ENCODE measurements at places on chromosomes 12 and 14.
A peak's percentile ranks its signal among the peaks of the same experiment; 100 is the strongest.

DNA sequence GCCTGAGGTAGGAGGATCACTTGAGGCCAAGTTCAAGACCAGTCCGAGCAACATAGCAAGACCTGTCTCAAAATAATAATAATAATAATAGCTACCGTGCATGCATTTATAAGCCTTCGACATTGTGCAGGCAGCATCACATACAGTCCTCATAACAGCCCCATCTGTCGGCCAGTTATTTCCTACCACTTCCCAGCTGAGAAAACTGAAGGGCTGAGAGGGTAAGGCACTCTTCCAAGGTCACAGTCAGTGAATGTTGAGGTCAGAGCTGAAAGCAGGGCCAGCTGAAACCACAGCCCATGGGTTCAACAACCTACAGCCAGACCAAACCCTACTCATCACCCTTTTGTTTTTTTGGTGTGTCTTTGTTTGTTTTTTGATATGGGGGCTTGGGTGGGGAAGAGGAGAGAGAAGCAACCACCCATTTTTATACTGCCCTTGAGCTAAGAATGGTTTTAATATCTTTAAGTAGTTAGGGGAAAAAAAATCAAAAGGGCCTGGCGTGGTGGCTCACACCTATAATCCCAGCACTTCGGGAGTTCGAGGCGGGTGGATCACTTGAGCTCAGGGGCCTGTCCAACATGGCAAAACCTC lies 16.8 kb upstream of the ITPK1 start:
- peak; percentile 38 for DNase-seq

GRCh38 chr14:40115583-40115982 lies 683.4 kb upstream of the FBXO33 start:
- DNase-seq: no peak

DNA sequence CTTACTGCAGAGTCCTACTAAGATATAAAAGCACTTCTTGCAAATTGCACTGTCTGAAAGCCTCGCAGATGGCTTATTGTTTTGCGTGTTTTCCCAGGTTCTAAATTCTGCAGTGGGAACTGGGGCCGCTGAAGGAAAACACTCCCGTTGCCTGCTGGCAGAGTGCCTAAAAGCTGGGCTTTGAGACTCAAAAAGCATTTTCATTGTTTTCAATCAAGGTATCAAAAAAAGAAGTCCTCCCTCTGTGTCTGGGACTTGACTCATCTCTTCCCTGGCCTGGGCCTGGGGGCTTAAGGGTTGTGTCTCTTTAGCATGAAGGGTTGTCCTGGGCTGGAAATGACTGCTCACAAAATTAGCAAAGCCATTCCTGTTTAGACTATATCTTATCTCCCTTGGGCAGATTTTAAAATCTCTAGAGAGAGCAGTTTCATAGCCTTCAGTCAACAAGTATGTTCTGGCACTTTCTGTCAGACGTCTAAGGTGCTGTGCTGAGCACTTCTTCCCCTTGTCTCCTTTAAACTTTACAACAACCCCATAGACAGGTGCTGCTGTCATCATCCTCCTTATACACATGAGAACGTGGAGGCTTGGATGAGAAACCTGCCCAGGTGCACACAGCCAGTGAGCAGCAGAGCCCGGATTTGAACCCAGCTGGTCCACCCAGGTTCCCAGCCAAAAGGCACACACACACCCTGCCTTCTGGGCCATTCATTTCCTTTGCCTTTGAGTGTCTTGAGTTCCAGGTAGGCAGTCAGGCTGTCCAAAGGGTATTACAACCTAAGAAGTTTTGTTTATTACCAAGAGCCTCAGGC lies 31.1 kb downstream of the ELK3 start:
- DNase-seq: no peak

DNA sequence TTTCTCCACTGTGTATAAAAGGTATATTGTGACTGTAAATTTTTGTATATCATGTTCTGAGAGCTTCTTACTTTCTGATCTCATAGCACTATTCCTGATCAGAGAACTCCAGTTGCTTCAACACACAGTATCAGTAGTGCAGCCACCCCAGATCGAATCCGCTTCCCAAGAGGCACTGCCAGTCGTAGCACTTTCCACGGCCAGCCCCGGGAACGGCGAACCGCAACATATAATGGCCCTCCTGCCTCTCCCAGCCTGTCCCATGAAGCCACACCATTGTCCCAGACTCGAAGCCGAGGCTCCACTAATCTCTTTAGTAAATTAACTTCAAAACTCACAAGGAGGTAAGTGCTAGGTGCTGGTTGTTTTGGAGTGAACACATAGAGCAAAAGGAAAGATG lies 30.9 kb downstream of the CKB start:
- DNase-seq: no peak

- DNase-seq: no peak
Measured at GRCh38 chr12:92539976-92540781, 162.6 kb upstream of the PLEKHG7 start.

DNA sequence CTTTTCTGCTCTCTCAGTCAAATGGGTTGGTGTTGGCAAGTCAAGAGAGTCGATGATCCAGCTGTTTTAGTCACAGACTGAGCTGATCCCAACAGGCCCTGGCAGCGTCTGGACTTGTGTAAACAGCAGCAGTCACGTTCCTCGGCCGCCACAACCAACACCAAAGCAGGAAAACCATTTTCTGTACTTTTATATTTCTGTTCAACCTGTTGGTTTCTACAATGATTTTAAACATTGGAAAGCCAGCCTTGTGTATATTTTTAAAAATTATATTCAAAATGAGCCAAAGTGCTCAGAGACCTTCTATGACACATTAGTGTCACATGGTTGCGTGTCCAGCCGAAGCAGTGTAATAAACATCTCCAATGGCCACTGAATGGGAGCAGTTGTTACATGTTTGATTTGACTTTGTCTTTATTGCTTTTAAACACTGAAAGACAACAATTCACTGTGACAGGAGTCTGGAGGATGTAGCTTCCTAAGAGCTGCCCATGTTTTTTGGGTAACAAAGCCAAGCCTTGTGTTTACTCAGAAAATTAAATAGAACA lies 5.9 kb upstream of the SIVA1 start:
- peak; percentile 87 for DNase-seq

DNA sequence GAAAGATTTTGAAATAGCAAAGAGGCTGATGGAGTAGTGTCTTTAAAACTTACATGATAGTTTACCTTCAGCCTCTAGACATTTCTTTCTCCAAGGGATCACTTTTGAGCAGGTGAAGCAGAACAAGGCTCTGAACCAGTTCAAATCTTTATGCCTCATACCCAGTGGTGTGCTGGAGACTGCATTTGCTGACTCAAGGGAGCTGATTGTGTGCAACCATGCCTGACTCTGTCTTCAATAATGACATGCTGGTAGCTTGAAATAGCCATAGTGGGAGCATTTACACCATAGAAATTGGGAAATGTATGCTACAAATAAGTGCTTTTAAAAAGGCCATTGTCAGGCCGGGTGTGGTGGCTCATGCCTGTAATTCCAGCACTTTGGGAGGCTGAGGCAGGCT lies 482.0 kb downstream of the TMTC2 start:
- DNase-seq: no peak

GRCh38 chr14:37594238-37594970 lies 645 bp downstream of the FOXA1 start:
- DNase-seq: peak; percentile 61

DNA sequence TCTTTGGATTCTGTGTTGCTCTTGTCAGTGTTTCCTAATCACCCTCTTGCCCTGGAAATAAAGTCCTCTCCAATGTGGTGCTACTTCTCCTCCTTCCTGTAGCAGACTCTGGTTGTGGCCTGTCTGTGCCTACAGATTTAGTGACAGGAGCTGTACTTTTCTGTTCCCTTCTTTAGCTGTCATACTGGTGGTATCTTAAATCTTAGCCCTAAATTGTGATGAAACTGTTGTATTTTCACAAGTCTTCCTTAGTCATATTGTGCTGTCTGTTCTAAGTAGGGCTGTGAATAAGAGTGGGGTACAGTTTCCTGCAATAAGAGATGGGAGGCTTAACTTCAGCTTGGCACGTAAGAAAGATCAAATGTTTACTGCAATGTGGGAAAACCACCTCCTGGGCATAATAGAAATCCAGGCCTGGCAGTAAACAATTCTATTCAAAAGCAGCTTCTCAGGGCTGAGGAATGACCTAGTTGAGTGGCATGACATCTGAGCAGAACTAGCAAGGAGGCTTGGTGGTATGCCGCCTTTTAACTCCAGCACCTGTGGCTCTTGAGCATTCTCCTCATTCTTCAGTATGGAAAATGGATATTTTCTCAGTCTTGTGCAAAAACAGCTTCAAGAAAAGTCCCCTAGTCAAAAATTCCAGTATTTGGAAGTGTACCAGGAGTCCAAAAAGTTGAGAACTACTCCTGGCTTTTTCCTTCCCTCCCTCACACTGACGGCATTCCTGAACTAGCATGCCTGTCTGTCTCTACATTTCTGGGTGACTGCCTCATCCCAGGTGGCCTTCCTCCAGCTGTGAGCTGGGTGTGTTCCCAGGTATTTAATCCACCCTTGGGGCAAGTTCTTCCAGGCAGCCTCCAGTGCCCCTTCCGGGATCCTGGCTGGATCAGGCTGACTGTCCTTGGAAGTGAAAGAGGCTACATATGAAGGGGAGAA lies 19.5 kb downstream of the ANO6 start:
- no peak for DNase-seq

DNA sequence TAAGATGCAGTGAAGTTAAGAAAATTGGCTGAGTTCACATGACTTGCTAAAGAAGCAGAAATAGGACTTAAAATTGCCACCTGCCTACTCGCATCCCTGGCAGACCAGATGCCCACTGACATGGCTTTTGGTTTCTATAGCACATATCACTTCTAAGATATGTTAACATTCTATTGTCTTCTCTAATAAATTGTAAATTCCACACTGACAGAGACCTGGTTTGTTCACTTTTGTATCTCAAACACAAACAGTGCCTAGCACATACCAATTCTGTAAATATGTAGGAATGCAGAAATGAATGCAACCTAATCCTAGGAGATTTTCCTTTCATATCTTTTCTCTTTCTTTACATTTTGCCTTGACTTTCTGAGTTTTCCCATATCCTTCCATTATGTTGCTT lies 1047.6 kb downstream of the AACS start:
- DNase-seq: no peak

DNA sequence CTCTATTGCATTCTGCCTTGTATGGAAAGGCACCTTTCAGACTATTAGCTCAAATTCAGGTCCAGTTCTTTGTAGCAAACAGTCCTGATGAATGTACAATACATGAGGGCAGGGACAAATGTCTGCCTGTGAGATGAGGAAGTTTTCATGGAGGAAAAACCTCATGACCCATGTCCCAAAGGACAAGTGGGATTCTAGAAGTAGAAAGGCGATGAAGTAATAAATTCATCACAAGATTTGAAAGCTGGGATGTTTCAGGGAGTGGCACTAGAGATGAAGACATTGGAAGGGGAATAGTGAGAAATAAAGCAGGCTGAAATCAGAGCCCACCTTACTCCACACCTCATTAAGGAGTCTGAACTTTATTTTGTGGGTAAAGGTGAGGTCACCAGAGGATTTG lies 4.2 kb downstream of the CORO1C start:
- no peak for DNase-seq

GRCh38 chr12:4555804-4556203 lies 6.2 kb upstream of the DYRK4 start:
- no peak for DNase-seq

DNA sequence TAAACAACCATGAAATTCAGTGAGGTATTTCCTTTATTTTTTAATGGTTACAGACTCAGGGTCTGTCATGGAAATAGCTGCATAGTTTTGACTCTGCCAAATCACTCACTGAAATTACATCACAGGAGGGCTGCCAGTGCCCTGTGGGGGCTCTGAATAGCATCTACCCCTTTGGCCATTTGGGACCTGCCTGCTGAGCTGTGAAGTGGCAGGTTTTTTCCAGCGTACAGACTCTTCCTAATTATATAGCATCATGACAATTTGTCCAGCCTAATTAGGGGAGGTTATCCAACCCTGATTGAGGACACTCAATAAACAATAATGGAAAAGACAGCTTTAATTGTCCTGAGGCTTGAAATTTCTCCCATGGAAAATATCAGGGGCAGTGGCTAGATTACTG lies 1.8 kb upstream of the COCH start:
- DNase-seq: no peak

DNA sequence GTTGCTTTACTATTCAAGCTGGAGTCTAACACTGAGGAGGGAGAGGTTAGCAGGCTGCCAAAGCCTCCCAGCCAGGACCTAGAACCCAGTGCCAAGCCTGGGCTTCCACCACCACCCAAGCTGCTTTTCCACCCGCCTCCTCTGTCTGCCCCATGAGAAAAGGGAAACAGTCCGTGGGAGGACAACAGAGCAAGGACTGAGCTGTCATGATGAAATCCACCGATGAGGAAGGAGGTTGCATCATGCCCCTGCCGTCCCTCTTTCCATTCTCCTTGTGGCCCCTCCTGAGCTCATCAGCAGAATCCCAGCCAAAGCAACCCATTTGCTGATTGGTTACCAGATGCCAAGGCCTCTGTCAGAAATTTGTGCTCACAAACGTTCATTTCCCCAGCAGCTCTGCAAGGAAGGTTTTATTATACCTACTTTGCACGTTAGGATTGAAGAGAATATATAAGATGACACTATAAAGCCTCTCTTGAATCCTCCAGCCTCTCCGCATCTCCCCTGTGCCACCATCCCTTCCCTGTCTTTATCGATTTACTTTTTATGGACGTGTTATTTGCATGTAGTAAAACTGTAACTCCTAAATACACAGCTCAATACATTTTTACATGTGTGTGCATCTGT lies 6.3 kb upstream of the SERPINA1 start:
- DNase-seq: no peak

GRCh38 chr14:67806246-67806645 lies 10.1 kb downstream of the ZFYVE26 start:
- DNase-seq: no peak

All from foreskin melanocyte (primary cell).